ENCODE measurements at places on chromosomes 4 and X. TPM values are rescaled to one million over a fixed set of nuclear protein-coding genes. Genes with fewer than 3 reads are reported as not detected.

GRCh38 chr4:680928-681645 is 6.7 kb downstream of the MYL5 start:
- DNase-seq = peak; percentile 94

GRCh38 chrX:40174854-40175510 is 77.2 kb upstream of the BCOR start:
- peak; percentile 70 for DNase-seq

DNA sequence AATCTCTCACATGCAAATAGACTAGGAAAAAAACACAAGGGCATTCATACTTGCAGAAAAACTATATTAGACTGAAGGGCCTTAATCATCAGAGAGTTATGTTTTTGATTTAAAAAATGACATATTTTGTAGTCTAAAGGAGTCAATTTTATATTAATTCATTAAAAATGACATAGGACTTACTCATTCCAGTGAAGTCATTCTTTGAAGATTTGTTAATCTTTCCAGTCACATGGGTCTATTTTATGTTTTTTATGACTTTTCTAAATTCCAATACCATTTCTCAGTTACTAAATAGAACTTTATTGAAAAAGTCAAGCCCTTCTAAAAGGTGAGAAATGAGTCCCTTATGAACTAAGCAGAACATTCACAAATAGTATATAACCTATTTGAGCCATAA is 743.8 kb upstream of the INTU start:
- DNase-seq = no peak

- no peak for DNase-seq
These were observed 11.3 kb upstream of the SLC9A7 start for GRCh38 chrX:46770000-46770816.

- DNase-seq = no peak
These were observed 30.3 kb upstream of the BRS3 start for GRCh38 chrX:136457303-136457917.

UCP1 gene
- not detected for polyA plus RNA-seq

DCHS2 gene
- not detected for polyA plus RNA-seq

- no peak for DNase-seq
These were observed 198.2 kb upstream of the PSAPL1 start for GRCh38 chr4:7632971-7633370.

DNA sequence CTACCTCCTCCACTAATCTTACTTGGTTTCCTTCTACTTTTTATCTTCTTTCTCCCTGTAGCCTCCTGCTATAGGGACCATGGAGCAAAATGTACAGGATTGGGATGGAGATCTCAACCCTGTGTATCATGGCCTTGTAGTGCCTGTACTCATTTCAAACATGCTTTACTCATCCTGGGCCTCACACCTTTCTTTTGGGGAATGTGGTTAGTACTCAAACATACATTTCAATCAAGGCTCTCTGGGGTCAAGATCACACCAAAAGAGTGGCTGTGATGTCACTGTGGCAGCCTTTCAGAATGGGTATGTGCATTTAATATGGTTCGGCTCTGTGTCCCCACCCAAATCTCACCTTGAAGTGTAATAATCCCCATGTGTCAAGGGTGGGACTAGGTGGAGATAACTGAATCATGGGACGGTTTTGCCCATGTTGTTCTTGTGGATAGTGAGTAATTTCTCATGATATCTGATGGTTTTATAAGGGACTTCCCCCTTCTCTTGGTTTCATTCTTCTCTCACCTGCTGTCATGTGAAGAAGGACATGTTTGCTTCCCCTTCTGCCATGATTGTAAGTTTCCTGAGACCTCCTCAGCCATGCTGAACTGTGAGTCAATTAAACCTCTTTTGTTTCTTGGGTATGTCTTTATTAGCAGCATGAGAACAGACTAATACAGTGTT is 205.1 kb downstream of the RASL11B start:
- DNase-seq = no peak

GRCh38 chrX:111443946-111444345 is 32.0 kb upstream of the DCX start:
- no peak for DNase-seq

GRCh38 chr4:98674404-98675173 is 16.2 kb upstream of the TSPAN5 start:
- DNase-seq = no peak

DNA sequence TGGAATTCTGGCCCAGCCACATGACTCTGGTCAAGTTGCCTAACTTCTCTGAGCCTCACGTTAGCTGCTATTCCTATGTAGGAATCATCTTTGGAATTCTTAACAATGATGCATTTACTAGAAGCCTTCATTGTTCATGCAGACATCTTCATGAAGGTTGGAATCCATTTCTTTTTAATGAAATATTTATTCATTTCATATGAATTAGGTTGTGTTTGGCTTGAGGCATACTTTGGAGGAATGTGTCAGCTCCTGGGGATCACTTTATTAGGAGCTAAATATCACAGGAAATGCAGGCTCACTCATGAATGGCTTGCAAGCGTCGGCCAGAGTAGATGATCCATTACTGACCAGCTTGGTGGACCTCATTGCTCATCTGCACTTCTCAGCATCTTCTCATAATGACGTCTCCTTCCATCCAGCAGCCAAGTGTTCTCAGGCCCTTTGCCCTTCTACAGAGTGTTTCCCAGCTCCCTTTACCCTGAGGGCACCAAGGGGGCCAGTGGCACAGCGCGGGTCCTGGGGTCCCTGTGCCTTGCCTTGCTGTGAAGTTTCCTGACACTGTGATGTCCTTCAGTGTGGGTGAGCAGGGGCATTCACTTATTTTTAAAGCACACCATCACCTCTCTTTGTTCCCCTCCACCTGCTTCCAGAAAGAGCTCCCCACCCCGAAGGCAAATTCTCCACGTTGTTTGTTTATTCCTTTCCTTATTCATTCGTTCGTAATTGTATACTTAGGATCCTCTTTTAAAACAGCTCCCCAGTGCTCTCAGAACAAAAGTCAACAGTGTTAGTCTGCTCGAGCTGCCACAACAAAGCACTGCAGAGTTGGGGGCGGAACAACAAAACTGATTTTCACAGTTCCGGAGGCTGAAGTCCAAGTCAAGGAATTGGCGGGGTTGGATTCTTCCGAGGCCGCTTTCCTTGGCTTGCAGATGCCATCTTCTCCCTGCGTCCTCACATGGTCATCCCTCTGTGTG is 106.8 kb downstream of the STK32B start:
- no peak for DNase-seq

- peak; percentile 36 for DNase-seq
These were observed 69.4 kb downstream of the HMGB2 start for GRCh38 chr4:173264684-173265185.

TLR6 gene
- 0.10 TPM for polyA plus RNA-seq

DNA sequence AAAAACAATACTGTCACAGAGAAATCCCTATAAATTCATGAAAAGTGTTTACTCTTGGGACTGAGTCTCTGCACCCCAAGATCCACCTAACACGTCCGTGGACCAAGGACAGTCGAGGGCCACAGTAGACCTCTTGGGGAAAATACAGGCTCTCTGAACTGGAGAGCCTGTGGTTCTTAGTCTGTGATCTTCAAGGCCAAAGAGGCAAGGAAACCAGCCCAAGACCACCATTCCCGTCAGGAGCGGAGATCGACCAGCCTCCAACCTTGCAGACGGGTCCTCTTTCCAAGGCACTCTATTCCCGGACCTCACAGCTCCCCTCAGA is 1.6 kb upstream of the APBB2 start:
- no peak for DNase-seq

GRCh38 chrX:32126997-32127396 is 1055.2 kb upstream of the FTHL17 start:
- DNase-seq = no peak

GRCh38 chr4:128163177-128164117 is 102.3 kb downstream of the LARP1B start:
- no peak for DNase-seq

ERVMER34-1 gene
- polyA plus RNA-seq = 0.06 TPM

NPY2R gene
- 0.05 TPM for polyA plus RNA-seq

UGT2B11 gene
- not detected for polyA plus RNA-seq

- no peak for DNase-seq
These were observed 17.7 kb downstream of the MRFAP1 start for GRCh38 chr4:6658209-6658595.

MID1 gene
- 10.4 TPM for polyA plus RNA-seq

DNA sequence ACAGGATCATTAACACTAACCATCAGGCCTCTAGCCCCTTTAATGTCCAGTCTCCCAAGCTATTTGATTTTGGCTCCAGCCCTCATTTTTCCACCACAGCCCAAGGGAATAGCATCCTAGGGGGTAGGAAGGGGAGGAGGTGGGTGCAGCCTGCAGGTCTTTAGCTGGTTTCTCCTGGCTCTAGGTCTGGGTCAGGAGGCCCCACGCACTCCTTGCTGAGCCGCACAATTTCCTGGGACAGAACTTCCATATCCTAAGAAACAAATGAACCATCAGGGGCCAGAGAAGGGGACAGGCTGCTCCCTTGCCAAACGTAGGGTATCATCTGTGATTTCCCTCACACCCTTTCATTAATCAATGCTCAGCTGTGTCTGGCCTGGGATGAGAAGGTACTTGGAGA is 2.4 kb upstream of the KCND1 start:
- DNase-seq = no peak

F8A2 gene
- polyA plus RNA-seq = not detected

- DNase-seq = no peak
These were observed 11.9 kb downstream of the EDNRA start for GRCh38 chr4:147492761-147493160.

DNA sequence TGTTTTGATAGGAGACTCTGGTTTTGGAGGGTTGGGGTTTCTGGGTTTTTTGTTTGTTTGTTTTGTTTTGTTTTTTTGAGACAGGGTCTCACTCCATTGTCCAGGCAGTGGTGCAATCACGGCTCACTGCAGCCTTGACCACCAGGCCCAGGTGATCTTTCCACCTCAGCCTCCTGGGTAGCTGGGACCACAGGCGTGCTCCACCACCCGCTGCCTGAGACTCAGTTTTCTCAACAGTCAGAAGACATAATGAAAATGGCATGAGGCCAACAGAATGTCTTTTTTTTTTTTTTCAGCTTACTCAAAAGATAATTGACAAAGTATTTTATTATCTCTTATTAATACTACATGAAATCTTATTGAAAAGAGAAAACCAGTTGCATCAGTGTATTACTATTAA is 32.4 kb downstream of the TNIP2 start:
- DNase-seq = no peak

DNA sequence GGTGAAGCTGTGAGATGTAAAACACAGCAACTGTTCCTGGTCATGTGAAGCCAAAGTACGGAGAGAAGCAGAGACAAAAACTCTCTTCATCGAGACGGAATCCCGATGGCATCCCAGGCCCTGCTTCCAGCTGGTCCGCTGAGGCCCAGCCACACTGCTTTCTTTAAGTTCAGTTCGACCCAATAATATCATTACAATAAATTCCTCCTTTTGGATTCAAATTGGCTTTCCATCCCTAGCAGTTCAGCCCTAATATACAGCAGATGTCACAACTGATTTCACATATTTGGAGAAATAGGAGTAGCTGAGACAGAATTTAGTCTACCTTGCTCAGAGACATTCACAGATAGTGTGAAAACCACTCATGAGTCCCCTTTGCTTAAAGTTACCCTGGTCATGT is 98.3 kb upstream of the SPRY1 start:
- DNase-seq = no peak

GRCh38 chr4:15778289-15779241 is at the start of gene CD38:
Gene CD38, plus strand, starts transcription at chr4:15778328. Its CDS starts 87 bp downstream, at chr4:15778415.
- peak; percentile 78 for DNase-seq

NEUROG2 gene
- polyA plus RNA-seq = not detected

LRP2BP gene
- polyA plus RNA-seq = 0.30 TPM

GRCh38 chr4:185969657-185970056 is 99.3 kb upstream of the TLR3 start:
- no peak for DNase-seq

DNA sequence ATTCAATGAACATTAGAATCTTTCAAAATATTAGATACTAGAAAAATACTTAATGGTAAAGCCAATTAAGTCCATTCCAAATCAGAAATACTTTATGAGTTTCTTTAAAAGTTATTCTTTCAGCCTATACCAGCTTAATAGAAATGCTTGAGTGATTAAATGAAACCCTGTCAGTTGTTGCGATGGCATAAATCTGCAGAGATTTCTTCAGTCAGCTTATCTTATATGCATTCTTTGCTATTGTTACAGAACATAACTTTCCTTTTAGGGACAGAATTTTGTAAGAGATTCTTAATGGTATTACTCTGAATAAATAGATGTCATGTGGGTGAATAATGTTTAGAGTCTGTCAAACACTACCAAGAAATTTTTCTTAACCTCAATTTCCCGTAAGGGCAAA is 325.0 kb upstream of the HAND2 start:
- no peak for DNase-seq

DNA sequence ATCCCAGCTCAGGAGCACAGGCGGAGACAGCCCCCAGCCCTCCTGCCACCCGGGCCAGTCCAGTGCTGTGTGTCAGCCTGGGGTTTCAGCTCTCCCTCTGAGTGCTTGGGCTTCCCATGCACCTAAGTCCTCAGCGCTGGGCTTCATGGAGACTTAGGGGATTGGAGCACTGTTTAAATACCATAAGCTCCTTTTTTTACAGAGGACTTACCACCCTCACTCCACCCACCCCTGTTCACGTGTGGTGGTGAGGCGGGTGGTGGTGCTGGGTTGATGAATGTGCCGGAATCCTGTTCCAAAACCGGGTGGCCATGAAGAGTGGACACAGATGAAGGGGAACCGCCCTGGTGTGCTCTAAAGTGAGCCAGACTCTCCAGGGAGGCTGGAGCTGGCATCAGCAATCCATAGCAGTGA is 66.9 kb downstream of the PSAPL1 start:
- no peak for DNase-seq

UGT2B28 gene
- polyA plus RNA-seq = not detected

DNA sequence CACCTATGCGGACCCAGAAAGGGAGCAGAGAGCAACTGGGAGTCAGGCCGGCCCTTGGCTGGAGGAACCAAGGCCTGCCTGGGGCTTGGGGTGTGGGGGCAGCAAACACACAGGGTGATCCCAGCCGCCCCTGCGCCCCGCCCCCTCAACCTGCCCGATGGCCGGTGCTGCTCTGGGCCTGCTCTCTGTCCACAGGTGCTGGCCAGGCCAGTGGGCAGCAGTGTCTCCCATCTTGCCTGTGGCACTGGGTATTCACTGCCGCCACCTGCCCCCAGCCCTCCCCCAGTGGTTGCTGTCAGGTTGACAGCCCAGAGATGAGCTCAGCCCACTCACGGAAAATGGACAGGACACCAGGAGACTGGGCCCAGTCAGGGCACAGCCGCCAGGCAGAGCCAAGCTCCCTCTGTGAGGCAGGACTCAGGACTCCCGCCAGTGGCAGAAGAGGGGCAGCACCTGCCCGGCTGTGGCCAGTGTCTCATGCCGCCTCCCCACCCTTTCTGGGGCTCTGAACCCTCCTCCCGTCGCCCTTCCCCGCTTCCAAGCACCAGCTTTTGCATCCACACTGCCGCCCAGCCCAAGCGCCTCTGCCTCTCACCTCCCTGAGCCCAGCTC is 4.7 kb downstream of the NKX1-1 start:
- DNase-seq = peak; percentile 33

- DNase-seq = no peak
These were observed 473.9 kb downstream of the GALNTL6 start for GRCh38 chr4:172287117-172287516.

DNA sequence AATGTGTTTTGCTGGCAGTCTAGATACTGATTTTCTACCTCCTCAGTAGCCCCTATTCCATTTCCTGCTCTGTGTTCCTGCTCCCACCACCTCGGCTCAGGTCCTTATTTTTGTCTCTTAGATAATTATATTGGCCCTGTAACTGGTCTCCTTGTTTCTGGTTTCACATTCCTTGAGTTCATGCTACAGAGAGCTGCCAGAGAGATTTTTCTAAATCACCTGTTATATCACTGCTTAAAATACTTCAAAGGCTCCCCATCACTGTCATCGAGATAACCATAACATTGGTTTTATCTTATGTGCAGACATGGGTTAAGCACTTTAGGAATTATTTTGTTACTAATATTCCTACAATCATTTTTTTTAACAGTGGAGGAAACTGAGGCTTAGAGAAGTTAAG is 9.6 kb downstream of the SYNPO2 start:
- no peak for DNase-seq

AFF2 gene
- not detected for polyA plus RNA-seq

All from SK-N-SH (cell line).